Breast epithelium (tissue), 4 donors: ENCODE measurements at places on chromosomes 5 and 9. TPM values are rescaled to one million over a fixed set of nuclear protein-coding genes. Genes with fewer than 3 reads are reported as not detected.

The SLCO4C1 gene
- total RNA-seq = 0.73 TPM

- no peaks in the 10 kb centered on the region for H3K27me3 ChIP-seq
- H3K4me1 ChIP-seq = no peaks in the 10 kb centered on the region
- DNase-seq = no peak
- H3K27ac ChIP-seq = no peak overlapping the region
Observed at GRCh38 chr9:117375956-117376355, 38.9 kb downstream of the ASTN2 start.

DNA sequence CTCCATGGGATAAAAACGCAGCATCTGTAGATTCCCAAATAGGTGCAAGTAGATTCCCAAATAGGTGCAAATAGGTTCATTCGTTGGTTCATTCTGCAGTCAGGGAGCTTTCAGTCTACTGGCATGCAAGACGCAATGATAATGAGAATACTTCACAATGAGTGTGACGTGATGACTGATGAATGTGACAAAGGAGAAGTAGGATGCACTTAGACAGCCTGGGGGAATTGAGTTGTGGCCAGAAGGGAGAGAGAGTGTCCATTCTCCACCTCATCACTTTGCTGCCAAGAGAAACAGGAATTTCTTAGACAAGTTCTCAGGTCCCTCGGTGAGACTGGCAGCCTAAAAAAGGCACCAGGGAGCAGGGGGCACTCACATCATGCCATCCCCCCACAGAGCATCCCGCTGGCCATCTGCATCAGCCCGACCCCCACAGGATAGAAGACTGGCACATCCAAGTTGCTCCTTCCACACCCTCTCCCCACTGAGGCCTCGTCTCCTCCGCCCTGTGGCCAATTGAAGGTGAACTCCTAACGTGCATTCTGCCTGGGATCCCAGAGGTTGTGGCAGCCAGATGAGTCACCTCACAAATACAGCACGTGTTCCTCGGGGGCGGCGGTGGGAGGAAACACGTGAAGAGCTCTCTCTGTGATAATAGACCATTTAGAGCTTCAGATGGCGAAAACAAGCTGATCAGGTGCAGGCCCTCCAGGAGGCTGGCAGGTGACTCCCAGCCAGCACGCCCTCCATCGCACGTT is 19.9 kb upstream of the KCNIP1 start:
- no peaks in the 10 kb centered on the region for H3K36me3 ChIP-seq
- H3K4me1 ChIP-seq = no peaks in the 10 kb centered on the region
- H3K27me3 ChIP-seq = no peaks in the 10 kb centered on the region
- DNase-seq = no peak

The PPP3R2 gene
- total RNA-seq = not detected

DNA sequence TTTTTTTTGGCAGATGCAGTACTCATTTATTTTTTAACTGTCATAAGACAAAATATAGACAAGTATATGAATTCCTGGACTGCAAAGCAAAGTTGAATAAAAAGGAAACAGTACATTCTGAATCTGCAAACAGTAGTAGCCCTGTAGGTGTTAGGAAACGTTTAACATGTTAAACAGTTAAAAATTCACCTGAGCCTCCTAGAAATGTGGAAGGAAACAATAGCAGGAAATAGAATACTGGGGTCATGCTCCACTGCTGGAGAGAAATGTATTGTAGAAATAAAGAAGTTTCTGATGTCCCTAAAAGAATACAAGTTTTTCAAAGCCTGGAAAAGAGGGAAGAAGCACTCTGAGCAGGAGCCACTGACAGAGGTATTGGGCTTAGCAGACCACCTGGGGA is 866.0 kb downstream of the PTPRD start:
- no peak overlapping the region for H3K4me3 ChIP-seq
- no peak overlapping the region for H3K27ac ChIP-seq
- no peak for DNase-seq
- H3K27me3 ChIP-seq = no peaks in the 10 kb centered on the region
- no peaks in the 10 kb centered on the region for H3K4me1 ChIP-seq

DNA sequence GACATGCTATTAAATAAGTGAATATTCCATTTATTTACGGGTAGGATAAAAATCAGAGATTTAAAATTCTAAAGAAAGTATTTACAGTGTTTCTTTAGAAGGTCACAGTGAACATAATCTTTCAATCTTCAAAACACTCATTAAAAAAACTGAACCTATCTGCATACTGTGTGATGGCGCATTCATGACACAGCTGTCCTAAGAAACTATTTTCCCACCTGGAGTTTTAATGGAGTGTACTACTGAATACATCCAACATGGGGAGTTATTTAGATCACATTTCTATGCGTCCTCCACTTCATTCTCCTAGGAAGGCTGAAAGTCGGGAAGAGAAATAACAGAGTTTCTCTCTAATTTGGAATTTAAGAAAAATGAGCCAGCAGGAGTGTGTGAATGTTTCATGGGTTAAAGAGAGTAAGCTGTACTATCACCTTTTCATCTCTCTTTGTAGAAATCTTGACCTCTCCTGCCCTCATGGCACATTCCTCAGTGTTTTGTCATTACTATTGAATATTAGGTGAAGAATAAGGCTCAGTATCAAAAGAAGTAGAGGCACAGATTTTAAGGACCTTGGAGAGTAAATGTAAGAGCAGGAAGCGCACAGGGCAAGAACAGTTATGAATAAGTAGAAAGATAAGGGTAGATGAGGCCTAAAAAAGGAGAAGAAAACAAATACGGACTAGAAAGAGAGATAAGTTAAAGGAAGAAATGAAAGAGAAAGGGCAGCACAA is 551.2 kb upstream of the TUSC1 start:
- no peak for DNase-seq
- no peaks in the 10 kb centered on the region for H3K4me1 ChIP-seq
- H3K36me3 ChIP-seq = no peaks in the 10 kb centered on the region
- no peak overlapping the region for H3K27ac ChIP-seq

DNA sequence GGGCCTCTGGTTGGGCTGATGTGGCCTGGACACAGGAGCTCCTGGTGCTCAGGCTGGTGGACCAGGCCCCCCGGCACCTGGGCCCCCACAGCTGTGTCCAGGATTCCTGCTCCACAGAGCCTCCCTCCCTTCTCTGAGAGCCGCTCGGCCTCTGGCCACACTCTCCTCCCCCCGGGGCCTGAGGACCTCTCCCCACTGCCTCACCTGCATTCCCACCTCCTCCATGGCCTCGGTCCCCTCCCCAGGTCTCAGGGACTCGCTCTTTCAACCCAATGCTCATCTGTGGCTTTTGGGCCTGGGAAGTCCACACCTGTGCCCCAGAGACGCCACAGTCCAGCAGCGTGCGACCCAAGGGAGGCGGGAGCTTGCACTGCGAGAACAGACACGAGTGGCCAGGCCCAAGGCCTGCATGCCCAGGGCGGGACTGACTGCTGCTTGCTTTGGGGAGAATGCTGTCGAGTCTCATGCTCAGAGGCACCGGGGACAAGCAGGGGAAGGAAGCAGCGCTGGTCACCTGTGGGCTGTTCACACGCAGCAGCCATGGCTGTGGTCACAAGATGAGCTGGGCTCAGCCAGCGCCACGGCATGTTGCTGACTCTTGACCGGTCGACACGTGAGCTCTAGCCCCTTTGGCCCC is 14.6 kb downstream of the PAEP start:
- H3K27me3 ChIP-seq = no peaks in the 10 kb centered on the region
- no peak overlapping the region for H3K4me3 ChIP-seq
- H3K36me3 ChIP-seq = no peaks in the 10 kb centered on the region

GRCh38 chr9:125810161-125810560 is 63.0 kb downstream of the PBX3 start:
- no peaks in the 10 kb centered on the region for H3K4me1 ChIP-seq
- H3K27me3 ChIP-seq = no peaks in the 10 kb centered on the region
- no peak overlapping the region for H3K4me3 ChIP-seq
- H3K27ac ChIP-seq = no peak overlapping the region
- no peaks in the 10 kb centered on the region for H3K36me3 ChIP-seq

- H3K27me3 ChIP-seq = no peaks in the 10 kb centered on the region
- no peaks in the 10 kb centered on the region for H3K4me1 ChIP-seq
- no peak overlapping the region for H3K4me3 ChIP-seq
- no peaks in the 10 kb centered on the region for H3K36me3 ChIP-seq
- no peak for DNase-seq
Observed at GRCh38 chr5:123559434-123559775, 47.4 kb downstream of the CSNK1G3 start.

The C7 gene
- total RNA-seq = 109 TPM
